ENCODE measurements at places on chromosomes 6 and 20. TPM values are rescaled to one million over a fixed set of nuclear protein-coding genes. Genes with fewer than 3 reads are reported as not detected.

Gene SPATS1
- total RNA-seq, result not detected

Gene TFAP2A
- total RNA-seq, result 0.43 TPM

Gene OR12D1
- not detected for total RNA-seq

Gene DEFB129
- total RNA-seq, result not detected

Gene BRPF3
- 24.8 TPM for total RNA-seq

Gene TMEM244
- not detected for total RNA-seq

Gene RAET1G
- 0.22 TPM for total RNA-seq

Gene CCN6
- total RNA-seq, result not detected

Gene SYNGAP1
- total RNA-seq, result 5.2 TPM

Gene PDE10A
- 15.7 TPM for total RNA-seq

Gene TPBG
- total RNA-seq, result 2.8 TPM

Gene TTBK1
- total RNA-seq, result 0.19 TPM

Gene WASF1
- total RNA-seq, result 1.8 TPM

Gene LIN28B
- total RNA-seq, result not detected

Gene SLC35D3
- not detected for total RNA-seq

Gene CBLN4
- total RNA-seq, result not detected

Gene SMLR1
- total RNA-seq, result not detected

Gene HLA-DRA
- total RNA-seq, result 99.2 TPM

Gene ADTRP
- not detected for total RNA-seq

Gene KHDC1L
- total RNA-seq, result not detected

Gene ABRACL
- total RNA-seq, result 7.9 TPM

Gene C20orf144
- total RNA-seq, result not detected

Gene C20orf202
- 0.14 TPM for total RNA-seq

Gene PABPC1L
- 2.3 TPM for total RNA-seq

Gene LY86
- 1.1 TPM for total RNA-seq

Gene TRIM40
- not detected for total RNA-seq

Gene SLC2A10
- total RNA-seq, result 3.1 TPM

Gene GSTA4
- total RNA-seq, result 10.6 TPM

Gene RPP40
- 4.2 TPM for total RNA-seq

Gene SLC22A2
- total RNA-seq, result not detected

Gene TBC1D7
- 32.2 TPM for total RNA-seq

Gene SOX4
- total RNA-seq, result 7.8 TPM

Gene NMBR
- not detected for total RNA-seq

Gene USP49
- total RNA-seq, result 2.0 TPM

Gene PRSS16
- 0.16 TPM for total RNA-seq

Gene RHAG
- 0.76 TPM for total RNA-seq

Gene CST3
- total RNA-seq, result 1,033 TPM

Gene LINC00237
- not detected for total RNA-seq

Gene MACROD2
- 5.0 TPM for total RNA-seq

Gene COL11A2
- 1.1 TPM for total RNA-seq

Gene RIMS4
- total RNA-seq, result not detected

Gene MYB
- total RNA-seq, result 0.27 TPM

Gene WFDC12
- not detected for total RNA-seq

Gene PREX1
- total RNA-seq, result 11.0 TPM

Gene TSPYL1
- total RNA-seq, result 80.6 TPM

Gene LGSN
- not detected for total RNA-seq

Gene GJA10
- not detected for total RNA-seq

Gene LPA
- not detected for total RNA-seq

Gene HEY2
- 57.5 TPM for total RNA-seq

Gene HTR1E
- not detected for total RNA-seq

Gene RIPPLY2
- not detected for total RNA-seq

Gene MEI4
- total RNA-seq, result 0.65 TPM

Gene COL9A3
- 5.5 TPM for total RNA-seq
